ENCODE measurements at places on chromosomes 5 and 9. TPM values are rescaled to one million over a fixed set of nuclear protein-coding genes. Genes with fewer than 3 reads are reported as not detected.
A peak's percentile ranks its signal among the peaks of the same experiment; 100 is the strongest.

GRCh38 chr9:37386988-37387387, 35.5 kb upstream of the GRHPR start:
- no peak for DNase-seq

- DNase-seq: no peak
These were observed 101.1 kb upstream of the NR4A3 start for GRCh38 chr9:99720455-99721050.

GRCh38 chr5:159833088-159833487, 83.2 kb upstream of the ADRA1B start:
- no peak for DNase-seq

GRCh38 chr9:27377811-27378456, 81.0 kb upstream of the EQTN start:
- no peak for DNase-seq

DNA sequence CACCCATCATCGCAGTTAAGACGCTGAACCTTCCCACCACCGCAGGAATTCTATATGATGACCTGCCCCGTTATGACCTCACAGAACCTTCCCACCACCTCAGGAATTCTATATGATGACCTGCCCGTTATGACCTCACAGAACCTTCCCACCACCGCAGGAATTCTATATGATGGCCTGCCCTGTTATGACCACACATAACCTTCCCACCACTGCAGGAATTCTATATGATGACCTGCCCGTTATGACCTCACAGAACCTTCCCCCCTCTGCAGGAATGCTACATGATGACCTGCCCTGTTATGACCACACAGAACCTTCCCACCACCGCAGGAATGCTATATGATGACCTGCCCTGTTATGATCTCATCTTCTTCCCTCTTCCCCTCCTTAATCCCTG, 64.3 kb downstream of the IRX1 start:
- no peak for DNase-seq

- no peak for DNase-seq
These were observed 505.5 kb upstream of the COX7C start for GRCh38 chr5:86112249-86112648.

- no peak for DNase-seq
These were observed 11.1 kb downstream of the WDR5 start for GRCh38 chr9:134146774-134147493.

DNA sequence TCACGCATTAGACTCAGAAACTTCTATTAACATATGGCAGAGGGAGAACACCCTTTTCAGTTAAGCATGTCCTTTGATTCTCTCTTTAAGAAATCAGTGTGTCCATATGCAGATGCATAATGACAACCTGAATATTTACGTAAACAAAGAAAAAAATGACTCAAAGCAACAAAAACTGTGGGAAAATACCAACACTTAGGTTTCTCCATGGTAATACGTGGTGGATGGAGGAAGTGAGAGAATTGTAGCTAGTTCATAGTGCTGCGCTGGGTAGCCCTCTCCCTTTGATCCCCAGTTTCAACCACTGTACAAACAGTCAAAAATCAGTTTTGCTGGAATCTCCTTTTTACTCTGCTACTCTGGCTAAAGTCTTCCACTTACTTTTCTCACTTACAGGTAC, 2.0 kb upstream of the MAP3K1 start:
- DNase-seq: no peak

- DNase-seq: no peak
These were observed 7.1 kb downstream of the INPP5E start for GRCh38 chr9:136432591-136432990.

GRCh38 chr9:127045148-127045547, 77.3 kb downstream of the ANGPTL2 start:
- DNase-seq: no peak

GRCh38 chr5:36722900-36723299, 116.5 kb downstream of the SLC1A3 start:
- DNase-seq: no peak

DNA sequence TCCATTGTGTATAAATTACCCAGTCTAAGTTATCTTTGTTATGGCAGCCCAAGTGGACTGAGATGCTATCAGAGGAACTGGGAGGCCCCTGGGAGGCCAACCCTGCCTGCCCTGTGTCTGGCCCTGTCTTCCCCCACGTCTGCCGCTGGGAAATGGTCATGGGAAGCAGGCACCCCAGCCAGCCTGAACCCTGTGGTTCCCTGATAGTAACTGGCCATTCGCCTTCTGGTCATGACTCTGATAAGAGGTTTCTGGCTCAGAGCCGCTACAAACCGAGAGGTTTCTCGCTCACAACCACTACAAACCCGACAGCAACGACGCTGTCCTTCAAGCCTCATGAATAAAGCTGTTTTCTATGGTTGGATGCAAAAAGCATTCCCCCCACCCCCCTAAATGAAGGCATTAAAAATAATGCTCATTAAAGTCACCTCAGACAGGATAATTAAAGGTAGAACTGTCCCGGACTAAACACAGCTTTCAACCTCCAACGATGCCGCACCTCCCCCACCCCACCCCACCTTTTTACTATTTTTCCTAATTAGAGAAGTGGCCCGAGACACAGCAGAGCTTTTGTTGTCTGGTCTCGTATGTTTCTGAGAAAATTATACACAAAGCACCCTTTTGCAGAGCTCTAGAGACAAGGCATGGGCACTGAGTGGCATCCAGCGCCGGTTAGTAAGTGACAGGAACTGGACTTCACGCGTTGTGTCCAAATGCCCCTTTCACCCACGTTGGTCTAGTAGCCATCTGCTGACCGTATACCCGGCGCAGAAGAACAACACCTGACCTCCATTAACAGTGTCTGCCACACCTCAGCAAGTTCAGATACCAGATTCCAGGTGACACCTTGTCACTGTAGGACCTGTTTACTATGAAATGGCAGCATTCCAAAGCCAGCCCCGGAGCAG, 140.8 kb downstream of the COL23A1 start:
- DNase-seq: peak; percentile 97

- no peak for DNase-seq
These were observed 378.4 kb downstream of the SPATA31D1 start for GRCh38 chr9:82367016-82367415.

GRCh38 chr5:115949096-115949495, 13.2 kb upstream of the LVRN start:
- no peak for DNase-seq

GRCh38 chr5:158414333-158414762, 555.4 kb upstream of the CLINT1 start:
- DNase-seq: no peak

DNA sequence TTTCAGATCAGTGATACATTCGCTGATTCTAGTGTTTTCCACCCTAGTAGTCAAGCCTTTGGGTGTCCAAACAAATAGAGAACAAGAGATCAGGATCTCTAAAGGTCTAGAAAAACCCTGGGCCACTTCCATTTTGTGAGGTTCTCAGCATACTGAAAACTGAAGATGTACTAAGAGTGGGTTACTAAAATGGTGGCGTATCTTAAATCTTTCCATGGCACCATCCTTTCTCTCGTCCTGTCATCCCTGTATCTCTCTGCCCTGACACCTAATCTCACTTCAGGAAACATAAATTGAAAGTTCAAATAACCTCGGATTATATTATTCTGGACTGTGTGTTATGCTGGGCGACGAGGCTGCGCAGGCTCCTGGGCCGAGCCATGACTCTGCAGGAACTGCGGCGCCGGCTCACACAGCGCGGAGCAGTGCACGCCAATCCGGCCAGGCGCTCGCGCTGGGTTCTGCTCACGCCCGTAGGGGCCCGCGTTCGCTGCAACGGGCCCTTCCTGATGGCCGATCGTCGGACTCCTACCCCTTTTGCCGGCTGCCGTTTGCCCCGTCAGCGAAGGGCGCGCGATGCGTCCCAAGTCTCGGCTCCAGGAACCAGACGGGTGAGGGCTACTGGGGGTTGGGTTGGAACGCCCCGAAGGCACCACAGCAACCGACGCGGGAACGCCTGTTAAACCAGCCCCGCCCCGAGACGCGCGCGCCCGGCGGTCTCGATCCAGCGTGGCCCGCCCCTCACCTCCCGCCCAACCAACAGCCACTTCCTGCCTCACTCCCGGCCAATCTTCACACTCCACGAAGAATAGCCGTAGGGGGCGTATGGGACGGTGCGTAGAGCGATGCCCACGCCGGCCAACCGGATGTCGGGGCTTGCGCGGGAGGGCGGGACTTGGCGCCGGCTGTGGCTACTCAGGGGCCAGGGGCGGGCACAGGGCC, 503 bp upstream of the CANX start:
- peak; percentile 98 for DNase-seq

DNA sequence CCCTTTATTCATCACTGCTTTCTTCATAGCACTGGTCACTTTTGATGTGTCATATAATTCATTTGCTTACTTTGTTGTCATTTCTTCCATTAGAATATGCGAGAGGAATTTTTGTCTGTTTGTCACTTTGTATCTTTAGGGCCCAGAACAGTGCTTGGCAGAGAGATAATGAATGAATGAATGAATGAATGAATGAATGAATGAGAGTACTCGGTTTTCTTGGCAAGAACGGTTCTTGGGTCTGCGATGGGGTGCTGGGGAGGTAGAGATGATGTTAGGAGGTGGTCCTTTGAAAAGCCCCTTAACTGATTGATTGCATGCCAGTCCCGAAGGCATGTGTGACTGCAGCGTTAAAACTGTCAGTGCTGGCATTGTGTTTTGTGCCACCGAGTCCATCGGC, 52.4 kb upstream of the LRRTM2 start:
- no peak for DNase-seq

DNA sequence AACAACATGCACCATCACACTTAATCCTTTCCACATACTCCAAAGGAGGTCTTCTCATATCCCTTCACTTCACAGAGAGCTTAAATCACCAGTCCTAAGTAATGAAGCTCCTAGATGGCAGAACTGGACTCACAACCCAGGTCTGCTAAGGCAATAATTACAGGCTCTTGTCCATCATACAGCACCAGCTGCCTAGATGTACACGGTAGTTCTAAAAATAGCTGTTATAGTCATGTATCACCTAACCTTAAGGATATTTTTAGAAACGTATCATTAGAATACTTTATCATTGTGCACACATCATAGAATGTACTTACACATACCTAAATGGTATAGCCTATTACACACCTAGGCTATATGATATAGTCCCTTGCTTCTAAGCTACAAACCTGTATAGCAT, 644.6 kb upstream of the RGMB start:
- no peak for DNase-seq

DNA sequence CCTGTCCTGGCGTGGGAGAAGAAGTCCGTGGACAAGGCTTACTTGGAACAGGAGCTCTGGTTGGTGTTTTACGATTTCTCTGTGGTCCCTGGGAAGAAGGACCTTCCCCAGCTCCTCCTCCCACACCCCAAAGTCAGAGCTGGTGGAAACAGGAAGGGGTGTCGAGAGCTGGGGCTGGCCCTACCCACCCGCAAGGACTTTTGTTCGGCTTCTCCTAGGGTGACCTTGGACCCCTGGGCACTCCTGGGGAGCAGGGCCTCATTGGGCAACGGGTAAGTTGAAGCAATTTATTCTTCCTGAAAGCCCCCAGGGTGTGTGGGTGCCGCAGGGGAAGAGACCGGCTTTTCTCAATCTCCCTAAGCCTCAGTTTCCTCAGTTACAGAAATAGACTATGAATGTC, 53.9 kb upstream of the ORM1 start:
- DNase-seq: no peak

The PCDHB2 gene
- polyA plus RNA-seq: not detected

The STK32A gene
- polyA plus RNA-seq: not detected

The BHMT2 gene
- polyA plus RNA-seq: not detected

The TNFSF8 gene
- polyA plus RNA-seq: not detected

The KYAT1 gene
- 21.8 TPM for polyA plus RNA-seq

The PRSS3 gene
- polyA plus RNA-seq: not detected

The HTR4 gene
- not detected for polyA plus RNA-seq

The PDLIM4 gene
- polyA plus RNA-seq: 14.0 TPM

The CDH9 gene
- polyA plus RNA-seq: not detected

The GAPT gene
- polyA plus RNA-seq: not detected
